ENCODE measurements at places on chromosomes 3 and 15. TPM values are rescaled to one million over a fixed set of nuclear protein-coding genes. Genes with fewer than 3 reads are reported as not detected.
A peak's percentile ranks its signal among the peaks of the same experiment; 100 is the strongest.

DNA sequence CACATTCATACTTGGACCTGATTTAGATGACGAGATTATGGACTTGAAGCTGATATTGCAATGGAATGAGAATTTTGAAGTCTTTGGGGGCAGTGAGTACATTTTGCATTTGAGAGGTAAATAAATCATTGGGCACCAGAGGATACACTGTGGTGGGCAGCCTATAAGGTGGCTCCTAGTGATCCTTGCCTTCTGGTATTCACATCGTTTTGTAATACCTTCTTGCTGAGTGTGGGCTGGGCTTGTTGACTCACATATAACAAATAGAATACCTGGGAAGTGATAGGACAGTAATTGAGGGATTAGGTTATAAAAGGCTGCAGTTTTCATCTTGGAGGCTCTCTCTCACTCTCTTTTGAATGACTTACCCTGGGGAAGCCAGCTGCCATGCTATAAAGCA is 605.5 kb upstream of the KCNMB2 start:
- no peak for DNase-seq

The PATL2 gene
- polyA plus RNA-seq = 0.65 TPM

DNA sequence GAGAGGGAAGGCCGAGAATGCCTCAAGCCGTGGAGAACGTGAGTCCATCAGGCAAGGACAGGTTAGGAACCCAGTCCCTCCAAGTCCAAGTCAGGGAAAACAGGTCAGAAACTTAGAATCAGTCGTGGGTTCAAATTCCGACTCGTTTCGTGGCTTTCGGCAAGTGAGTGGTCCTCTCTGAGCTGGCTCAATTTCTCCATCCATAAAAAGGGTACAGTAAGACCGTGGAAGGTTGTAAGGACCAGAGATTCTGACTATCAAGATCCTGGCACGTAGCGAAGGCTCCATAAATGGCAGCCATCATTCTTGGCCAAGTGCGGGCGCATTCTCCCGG is 604 bp upstream of the MED12L start:
- no peak for DNase-seq

The TRIM71 gene
- 9.4 TPM for polyA plus RNA-seq

GRCh38 chr3:146838221-146838620 is 233.1 kb upstream of the PLSCR5 start:
- DNase-seq = no peak

The NIPA2 gene
- polyA plus RNA-seq = 56.0 TPM

The GSK3B gene
- 41.2 TPM for polyA plus RNA-seq

The NDUFAF3 gene
- polyA plus RNA-seq = 80.8 TPM

- DNase-seq = no peak
These were observed 477.6 kb upstream of the KCNMB2 start for GRCh38 chr3:178058629-178059028.

DNA sequence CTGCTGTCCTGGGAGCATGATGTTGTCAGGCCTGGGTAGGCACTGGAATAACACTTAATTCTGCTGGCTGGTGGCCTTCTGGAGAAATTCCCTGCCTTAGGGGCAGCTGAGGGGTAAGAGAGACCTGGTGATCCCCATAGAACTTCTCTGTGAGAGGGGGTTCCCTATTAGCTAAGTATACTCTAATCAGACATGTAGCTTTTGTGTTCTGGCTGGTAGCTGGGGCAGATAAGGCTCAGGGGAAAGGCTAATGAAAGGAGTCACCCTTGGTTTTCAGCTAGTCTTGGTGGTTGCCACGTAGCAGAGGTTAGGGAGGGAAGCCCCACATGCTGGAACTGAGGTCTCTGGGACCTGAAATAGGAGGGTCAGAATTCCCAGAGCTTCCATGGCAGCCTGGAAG is 952 bp upstream of the HDDC3 start:
- no peak for DNase-seq

- no peak for DNase-seq
These were observed 254.2 kb upstream of the NR2F2 start for GRCh38 chr15:96076350-96076749.

The GPR62 gene
- polyA plus RNA-seq = 0.74 TPM

The HTR3E gene
- not detected for polyA plus RNA-seq

The NBEAL2 gene
- polyA plus RNA-seq = 58.2 TPM

DNA sequence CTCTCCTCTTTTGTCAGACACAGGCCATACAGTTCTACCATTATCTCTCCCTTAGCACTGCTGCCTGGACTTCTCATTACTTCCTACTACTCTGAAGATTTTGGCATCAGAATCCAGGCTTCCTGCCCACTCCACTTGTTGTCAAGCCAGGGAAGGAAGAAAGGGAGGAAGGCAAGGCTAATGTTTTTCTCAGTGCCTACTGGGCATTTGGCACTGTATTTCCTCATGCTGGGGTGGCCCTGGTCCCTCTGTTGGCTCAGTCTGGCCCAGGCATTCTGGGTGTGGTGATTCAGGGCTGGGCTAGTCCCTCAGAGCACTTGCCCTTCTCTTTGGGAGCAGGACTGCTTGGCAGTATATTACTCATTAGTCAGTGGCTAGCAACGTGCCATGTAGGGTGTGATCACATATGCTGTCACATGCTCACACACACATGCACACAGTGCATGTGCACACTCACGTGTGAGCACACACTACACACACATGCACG is 52.9 kb downstream of the BSN start:
- DNase-seq = no peak

DNA sequence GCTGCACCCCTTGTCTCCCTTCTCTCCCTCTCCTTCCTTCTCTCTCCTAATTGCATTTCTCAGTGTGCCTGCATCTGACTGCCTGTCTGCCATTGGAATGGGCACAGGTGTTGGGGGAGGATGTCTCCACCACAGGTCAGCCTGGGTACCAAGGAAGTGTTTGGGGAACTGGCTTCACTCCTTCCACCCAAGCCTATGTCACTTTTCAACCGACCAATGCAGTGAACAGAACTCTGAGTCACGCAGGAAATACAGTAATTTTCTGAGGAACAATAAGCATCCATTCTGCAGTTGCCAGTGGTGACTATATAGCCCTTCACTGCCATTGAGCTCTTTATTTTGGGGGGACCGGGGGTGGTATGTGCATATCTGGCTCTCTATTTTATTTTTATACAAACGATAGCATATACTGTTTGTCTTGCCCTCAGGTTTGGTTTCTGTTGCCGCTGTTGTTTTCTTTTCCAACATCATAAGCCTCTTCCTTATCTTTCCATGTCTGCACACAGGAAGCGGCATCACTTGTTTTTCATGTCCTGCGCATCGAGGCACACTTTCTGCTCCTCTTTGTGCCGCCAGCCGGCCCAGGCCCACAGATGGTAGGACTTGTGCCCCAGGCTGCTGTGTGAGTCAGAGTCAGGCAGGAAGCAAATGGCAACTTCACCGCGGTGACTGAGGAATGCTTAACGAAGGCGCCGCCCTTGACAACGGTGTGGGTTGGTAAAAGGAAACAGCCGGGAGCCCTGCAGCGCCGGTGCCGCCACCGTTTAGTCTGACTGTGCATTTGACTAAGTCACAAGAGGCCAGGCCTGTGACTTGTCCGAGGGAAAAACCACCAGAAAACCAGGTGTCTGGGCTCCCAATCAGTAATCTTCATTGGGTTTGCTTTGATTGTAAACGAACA is 21.1 kb upstream of the CDCP1 start:
- DNase-seq = peak; percentile 82

DNA sequence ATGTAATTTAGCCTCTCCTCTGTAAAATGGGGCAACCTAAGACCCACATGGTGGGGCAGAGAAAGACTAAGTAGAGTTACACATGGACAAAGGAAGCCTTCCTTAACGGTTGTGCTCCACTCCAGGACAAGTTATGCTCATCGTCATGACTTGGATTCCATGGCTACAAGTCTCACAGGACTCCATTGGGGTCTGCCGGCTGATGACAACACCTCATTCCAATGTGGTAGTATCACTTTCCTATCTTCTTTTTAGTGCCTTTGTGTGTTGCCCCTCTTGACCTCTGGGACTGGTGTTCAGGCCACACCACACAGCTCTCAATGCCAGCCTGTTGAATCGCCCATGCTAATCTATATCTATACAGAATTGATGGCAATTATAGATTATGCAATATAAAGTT is 181.3 kb upstream of the WNT5A start:
- DNase-seq = no peak

- DNase-seq = no peak
These were observed 99.3 kb upstream of the UMPS start for GRCh38 chr3:124630960-124631359.

The SEMA6D gene
- 37.1 TPM for polyA plus RNA-seq

DNA sequence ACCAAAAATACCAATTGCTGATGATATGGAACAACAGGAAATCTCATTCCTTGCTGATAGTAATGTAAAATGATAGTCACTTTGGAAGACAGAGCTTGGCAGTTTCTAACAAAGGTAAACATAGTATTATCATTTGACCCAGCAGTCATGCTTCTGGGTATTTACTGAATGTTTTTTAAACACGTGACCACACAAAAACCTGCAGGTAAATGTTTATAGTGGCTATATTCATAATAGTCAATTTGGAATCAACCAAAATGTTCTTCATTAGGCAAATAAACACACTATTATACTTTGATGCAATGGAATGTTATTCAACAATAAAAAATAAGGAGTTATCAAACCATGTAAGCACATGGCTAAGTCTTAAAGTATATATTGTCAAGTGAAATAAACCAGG is 24.1 kb upstream of the GOLGA8A start:
- DNase-seq = no peak

GRCh38 chr15:74954515-74954914 is 2.1 kb downstream of the RPP25 start:
- no peak for DNase-seq

DNA sequence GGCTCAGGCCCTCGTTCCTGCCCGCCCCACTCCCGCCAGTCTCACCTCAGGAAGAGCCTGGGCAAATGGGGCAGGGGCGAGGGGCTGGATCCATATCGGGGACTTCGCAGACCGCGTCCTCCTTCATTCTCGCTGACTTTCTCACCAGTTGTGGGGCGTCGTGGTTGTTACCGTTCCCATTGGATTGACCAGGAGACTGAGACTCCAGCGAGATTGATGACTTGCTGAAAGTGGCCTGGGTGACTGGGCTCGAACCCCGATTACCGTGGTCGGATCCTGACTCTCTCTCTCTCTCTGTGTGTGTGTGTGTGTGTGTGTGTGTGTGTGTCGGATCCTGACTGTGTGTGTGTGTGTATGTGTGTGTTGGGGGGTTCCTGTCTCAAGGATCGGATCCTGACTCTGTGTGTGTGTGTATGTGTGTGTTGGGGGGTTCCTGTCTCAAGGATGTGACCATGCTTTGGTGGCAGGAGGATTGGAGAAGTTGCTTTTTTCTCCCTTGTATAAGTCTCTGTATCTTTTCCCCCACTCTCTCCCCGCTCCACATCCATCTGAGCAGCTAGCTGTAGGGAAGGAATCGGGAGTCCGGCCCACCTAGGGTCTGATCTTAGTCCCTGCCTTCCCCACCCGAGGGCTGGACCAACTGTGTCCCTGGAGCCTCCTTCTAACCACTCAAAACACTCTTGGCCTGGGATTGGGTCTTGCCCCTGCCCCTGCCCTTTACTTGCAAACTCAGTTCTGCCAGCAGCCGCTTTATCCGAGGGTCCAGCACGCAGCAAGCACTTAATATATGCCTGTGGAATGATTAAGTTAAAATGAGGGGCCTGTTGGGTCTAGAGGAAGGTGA is 603 bp downstream of the PLEKHO2 start:
- DNase-seq = no peak

DNA sequence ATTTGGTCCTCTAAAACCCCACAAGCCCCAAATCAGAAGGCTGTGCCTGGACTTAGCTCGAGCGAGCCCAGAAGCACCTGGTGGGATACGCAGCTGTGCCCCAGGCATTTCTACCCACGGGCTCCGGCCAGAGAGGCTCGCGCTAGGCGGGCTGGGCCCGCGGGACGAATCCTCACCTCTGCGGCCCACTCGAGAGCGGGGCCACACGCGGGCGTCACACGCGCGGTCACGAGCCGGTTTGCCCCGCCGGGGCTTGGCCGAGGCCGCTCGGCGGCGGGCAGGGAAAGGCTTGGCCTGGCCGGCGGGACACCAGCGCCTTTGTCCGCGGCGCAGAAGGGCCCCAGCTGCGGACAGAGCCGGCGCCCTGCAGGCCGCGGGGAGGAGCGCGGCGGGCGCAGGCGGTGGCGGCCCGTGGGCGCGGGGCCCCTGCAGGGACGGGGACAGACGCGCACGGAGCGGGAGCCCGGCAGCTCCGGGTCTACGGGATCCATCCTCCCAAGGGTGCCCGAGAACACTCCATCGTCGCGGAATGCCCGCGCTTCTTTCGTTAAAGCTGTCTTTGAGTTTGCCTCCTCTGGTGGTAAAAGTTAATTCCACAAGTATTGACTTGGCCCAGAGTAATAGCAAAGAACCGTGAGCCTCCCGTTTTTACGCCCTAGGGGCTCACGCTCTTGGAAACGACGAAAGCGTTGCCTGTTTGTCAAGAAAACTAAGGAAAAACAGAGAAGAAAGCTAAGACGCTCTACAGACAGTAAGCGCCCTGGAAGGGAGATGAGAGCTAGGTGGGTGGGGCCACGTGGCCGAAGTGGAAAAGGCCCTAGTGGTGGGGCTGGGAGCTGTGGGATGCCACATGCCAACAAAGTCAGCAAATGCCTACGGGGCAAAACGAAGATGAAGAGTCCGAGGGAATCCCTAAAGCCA is 26.4 kb downstream of the TYRO3 start:
- DNase-seq = peak; percentile 65

DNA sequence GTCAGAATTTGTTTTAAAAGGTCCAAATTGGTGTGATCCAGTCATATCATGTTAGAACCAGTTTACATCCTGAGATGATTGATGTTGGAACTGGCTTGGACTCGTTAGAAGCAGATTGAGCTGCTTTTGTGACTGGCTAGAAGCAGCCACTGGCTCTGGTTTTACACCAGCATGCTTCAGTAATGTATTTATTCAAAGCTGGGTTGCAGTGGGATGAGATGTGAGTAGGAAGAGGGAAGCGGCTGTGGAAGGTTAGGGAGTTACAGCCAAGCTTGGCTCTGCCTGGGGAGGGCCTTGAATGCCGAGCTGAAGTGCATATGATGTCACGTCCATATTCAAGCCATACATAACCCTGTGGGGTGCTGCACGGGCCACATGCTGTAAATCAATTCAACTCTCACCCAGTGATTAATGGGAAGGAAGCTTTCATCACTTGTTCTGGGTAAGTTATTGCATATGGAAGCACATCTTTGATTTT is 104.0 kb upstream of the SMAD3 start:
- DNase-seq = no peak

GRCh38 chr3:177530908-177531307 is 333.6 kb upstream of the TBL1XR1 start:
- no peak for DNase-seq

GRCh38 chr3:115165701-115166100 is 18.6 kb upstream of the ZBTB20 start:
- DNase-seq = no peak

DNA sequence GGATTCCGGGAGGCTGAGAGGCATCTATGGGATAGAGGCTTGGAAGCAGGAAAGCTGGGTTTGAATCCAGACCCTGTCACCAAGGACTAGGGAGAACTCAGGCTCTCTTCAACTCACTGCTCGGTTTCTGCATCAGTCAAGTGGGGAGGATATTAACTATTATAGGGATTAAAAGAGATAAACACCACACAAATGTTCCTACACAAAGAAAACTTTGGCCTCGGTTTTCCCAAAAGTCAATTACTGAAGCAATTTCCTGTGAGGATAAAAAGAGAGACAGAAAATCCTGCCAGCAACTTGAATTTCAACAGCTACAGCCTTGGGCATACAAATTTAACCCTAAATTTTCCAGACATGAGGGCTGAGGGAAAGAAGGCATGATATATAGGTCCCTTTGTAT is 36.0 kb downstream of the ITGB5 start:
- no peak for DNase-seq

All from renal pelvis (tissue), 12 donors.